ENCODE measurements at places on chromosomes 5 and 9.

- no peak for DNase-seq
Measured at GRCh38 chr5:77008413-77008812, 21.8 kb upstream of the AGGF1 start.

- DNase-seq: no peak
Measured at GRCh38 chr5:69000949-69001348, 92.9 kb upstream of the SLC30A5 start.

DNA sequence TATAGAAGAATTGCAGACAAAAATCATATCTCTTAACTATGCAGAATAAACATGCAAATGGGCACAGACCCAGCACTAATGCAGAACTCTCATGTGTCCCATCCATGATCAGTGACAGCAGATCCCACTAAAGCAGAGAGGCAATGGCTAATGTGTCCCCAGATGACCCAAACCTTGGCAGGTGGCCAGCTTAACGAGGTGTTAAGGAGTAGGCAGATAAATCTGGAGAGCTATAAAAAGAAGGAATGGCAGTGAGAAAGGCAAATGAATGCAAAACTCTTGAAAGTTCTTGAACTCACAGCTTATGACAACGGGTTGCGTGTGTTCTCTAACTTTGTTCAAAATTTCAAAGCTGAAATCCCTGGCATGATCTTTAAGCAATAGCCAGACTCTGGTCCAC, 265.4 kb downstream of the RASEF start:
- DNase-seq: no peak

DNA sequence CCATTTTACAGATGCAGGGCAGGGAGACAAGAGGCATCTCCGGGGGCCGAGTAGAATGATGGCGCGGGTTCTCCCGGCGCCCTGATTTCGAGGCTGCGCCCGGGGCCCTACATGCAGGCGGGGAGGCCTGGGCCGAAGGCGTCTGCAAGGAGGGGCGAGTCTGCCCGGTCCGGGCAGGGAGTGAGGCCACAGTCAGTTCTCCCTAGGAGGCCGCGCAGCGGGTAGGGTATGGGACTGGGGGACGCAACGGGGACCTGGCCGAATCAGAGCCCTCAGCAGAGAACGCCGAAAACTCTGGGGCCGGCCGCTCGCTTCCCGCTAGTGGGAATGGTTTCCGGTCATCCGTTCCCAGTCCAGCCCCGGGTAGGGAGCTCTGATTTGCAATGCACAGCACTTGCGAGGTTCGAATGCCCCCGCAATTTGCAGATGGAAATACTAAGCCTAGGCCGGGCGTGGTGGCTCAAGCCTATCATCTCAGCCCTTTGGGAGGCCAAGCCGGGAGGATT, 6.4 kb downstream of the TLX3 start:
- no peak for DNase-seq

DNA sequence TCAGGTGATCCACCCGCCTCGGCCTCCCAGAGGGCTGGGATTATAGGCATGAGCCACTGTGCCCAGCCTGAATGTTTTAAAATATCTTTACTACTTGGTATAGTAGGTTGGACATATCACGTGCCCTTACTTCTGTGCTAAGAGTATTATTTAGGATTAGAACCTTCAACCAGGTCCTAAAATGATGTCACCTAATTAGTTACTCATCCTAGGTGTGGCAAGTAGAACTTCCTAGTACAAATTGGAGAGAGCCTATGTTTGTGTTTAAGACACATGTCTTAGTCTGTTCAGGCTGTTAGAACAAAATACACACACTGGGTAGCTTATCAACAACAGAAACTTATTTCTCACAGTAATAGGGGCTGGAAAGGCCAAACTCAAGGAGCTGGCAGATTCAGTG, 51.5 kb downstream of the ZFAND5 start:
- no peak for DNase-seq
